ENCODE measurements at places on chromosomes 13 and 19. TPM values are rescaled to one million over a fixed set of nuclear protein-coding genes. Genes with fewer than 3 reads are reported as not detected.

Gene ZNF578
- 0.32 TPM for total RNA-seq

Gene RELB
- 57.3 TPM for total RNA-seq

Gene IFNL1
- 1.0 TPM for total RNA-seq

Gene CGB1
- total RNA-seq = not detected

Gene ZNF428
- total RNA-seq = 11.4 TPM

Gene PLPPR3
- not detected for total RNA-seq

Gene TEX101
- total RNA-seq = not detected

Data from activated naive CD4-positive, alpha-beta T cell treated with anti-CD3 and anti-CD28 coated beads for 36 hours (primary cell).